Stimulated activated memory B cell treated with anti-CD40 and anti-IgM and Interleukin-4, amounts not matched to agents 10 μg/mL and 1 μg/mL and 100 μg/mL, for 72 hours (primary cell): ENCODE measurements at places on chromosomes 7 and 10.

- no peak for ATAC-seq
- peak overlapping the region; percentile 23 for H3K4me3 ChIP-seq
- peaks cover 31% of the 10 kb centered on the region for H3K36me3 ChIP-seq
- H3K27me3 ChIP-seq = no peaks in the 10 kb centered on the region
- H3K27ac ChIP-seq = peak overlapping the region; percentile 84
- H3K4me1 ChIP-seq = peaks cover 67% of the 10 kb centered on the region
Observed at GRCh38 chr10:59833810-59834209, 72.5 kb downstream of the CCDC6 start.

- peaks cover 32% of the 10 kb centered on the region for H3K4me1 ChIP-seq
- H3K36me3 ChIP-seq = peaks cover 6% of the 10 kb centered on the region
- H3K27ac ChIP-seq = no peak overlapping the region
- no peaks in the 10 kb centered on the region for H3K27me3 ChIP-seq
Observed at GRCh38 chr7:90570373-90570959, 25.7 kb upstream of the CDK14 start.

- H3K4me3 ChIP-seq = no peak overlapping the region
- H3K4me1 ChIP-seq = no peaks in the 10 kb centered on the region
- H3K27ac ChIP-seq = no peak overlapping the region
- ATAC-seq = peak; percentile 68
Observed at GRCh38 chr10:94645285-94645684, 38.2 kb upstream of the CYP2C18 start.

GRCh38 chr7:92043098-92043497 is 91.2 kb downstream of the CYP51A1 start:
- ATAC-seq = no peak
- no peak overlapping the region for H3K4me3 ChIP-seq
- peaks cover 32% of the 10 kb centered on the region for H3K36me3 ChIP-seq
